ENCODE measurements at places on chromosomes 7 and 10. TPM values are rescaled to one million over a fixed set of nuclear protein-coding genes. Genes with fewer than 3 reads are reported as not detected.

DNA sequence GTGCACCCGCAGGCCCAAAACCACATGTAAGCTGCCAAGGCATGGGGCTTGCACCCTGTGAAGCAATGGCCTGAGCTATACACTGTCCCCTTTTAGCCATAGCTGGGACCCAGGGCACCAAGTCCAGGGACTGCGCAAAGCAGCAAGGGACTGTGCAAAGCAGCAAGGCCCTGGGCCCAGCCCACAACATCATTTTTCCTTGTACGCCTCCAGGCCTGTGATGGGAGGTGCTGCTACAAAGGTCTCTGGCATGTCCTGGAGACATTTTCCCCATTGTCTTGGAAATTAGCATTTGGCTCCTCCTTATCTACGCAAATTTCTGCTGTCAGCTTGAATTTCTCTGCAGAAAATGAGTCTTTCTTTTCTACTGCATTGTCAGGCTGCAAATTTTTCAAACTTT, 24.8 kb downstream of the ARHGAP19 start:
- no peak for DNase-seq

GRCh38 chr7:117652943-117653680, 173.3 kb downstream of the CFTR start:
- DNase-seq = no peak

- DNase-seq = peak; percentile 74
Observed at GRCh38 chr7:46603780-46604179, 682.7 kb upstream of the IGFBP3 start.

- DNase-seq = no peak
Observed at GRCh38 chr10:66803174-66803573, 122.7 kb upstream of the LRRTM3 start.

GRCh38 chr7:92697012-92697411, 106.8 kb upstream of the FAM133B start:
- no peak for DNase-seq

DNA sequence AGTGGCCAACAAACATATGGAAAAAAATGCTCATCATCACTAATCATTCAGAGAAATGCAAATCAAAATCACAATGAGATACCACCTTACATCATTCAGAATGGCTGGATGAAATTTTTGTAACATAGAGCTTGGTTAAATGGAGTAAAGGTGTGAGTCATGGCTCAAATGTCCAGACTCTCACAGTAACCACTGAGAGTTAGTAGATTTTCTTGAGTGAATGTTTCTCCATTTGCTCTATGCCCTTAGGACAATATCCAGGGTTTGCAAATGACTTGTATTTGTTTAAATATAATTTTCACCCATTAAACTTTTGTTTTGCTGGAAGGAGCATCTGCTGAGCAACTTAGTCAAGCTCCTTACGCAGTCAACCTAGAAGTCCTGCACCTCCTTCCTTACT, 967.2 kb downstream of the XPNPEP1 start:
- DNase-seq = no peak

- DNase-seq = no peak
Observed at GRCh38 chr7:148049068-148049467, 541.5 kb upstream of the C7orf33 start.

ZNF425 gene
- 2.3 TPM for total RNA-seq

METTL27 gene
- 29.5 TPM for total RNA-seq

OIT3 gene
- total RNA-seq = 0.27 TPM

DNAH11 gene
- total RNA-seq = not detected

BMPER gene
- total RNA-seq = 1.1 TPM

HGF gene
- total RNA-seq = 1.7 TPM

GBX1 gene
- not detected for total RNA-seq
